ENCODE measurements at places on chromosomes 13 and 19.

- no peak for DNase-seq
Measured at GRCh38 chr13:24618011-24618955, 61.9 kb upstream of the ATP12A start.

DNA sequence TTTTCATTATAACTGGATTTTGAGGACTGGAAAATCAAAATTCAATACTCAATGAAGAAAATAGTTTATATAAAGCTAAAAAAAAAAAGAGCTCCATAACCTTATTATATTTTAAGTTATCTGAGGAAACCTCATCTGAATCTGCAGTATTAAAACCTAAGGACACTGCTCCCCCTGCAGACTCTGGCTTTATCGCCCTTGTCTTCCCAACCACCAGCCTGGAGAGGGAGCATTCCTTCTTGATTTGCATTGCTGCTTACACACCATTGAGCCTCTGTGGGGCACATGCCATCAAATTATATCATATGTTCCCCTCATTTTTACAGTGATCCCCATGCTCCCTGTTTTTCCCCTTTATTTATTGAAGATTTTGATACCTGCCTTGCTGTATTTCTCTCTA is 871.4 kb upstream of the GPC6 start:
- DNase-seq, result no peak

- no peak for DNase-seq
Measured at GRCh38 chr13:59384154-59384553, 779.6 kb downstream of the DIAPH3 start.

GRCh38 chr13:30477346-30478195 is 11.8 kb upstream of the HMGB1 start:
- no peak for DNase-seq

Data from NCI-H2081 treated with DMSO at 0.1 percent for 48 hours (cell line).